Right ventricle myocardium inferior (tissue), 1 donor: ENCODE measurements at places on chromosomes 6 and 20. TPM values are rescaled to one million over a fixed set of nuclear protein-coding genes. Genes with fewer than 3 reads are reported as not detected.

Gene NUDT3
- 47.6 TPM for total RNA-seq

- no peak for DNase-seq
Observed at GRCh38 chr20:17666481-17666880, 15.6 kb downstream of the RRBP1 start.

DNA sequence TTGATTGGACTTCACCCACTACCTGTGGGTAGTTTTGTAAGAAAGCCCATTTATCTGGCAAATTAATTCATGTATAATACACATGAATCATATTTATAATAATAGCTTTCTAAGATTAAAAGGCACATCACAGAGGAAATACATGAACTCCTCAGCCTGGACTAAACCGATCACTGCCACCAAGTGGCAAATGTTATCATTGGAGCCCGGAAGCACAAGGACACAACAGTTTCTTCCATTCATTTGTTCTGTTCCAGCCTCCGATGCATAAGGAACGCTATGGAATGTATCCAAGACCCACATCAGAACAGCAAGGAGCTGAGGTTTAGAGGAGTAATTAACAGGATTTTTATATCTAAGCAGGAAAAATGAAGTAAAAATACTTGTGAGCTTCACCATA is 13.9 kb upstream of the IPCEF1 start:
- no peak for DNase-seq

DNA sequence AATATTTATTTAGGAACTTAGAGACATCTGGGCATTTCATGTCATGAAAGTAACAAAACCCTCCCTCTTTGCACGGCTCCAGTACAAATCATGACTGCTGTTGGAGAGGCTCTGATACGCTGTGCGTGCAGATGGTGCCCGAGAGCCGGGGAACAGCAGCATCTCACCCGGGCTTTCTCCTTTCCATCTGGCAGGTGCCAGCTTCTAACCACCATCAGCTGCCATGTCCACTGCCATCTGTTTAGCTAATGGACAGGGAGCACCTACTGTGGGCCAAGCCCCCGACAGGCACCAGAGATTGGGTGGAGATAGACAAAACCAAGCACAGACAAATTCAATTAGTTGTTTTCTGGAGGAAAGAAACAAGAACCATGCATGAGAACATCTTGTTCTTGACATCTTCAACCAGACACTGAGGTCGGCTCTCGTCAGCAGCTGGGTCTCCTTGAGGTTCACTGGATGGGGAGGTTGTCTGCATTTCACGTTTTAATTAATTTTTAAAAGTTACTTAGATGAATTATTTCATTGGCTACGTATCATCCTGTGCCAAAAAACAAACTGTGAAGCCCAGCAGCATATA is 323.7 kb downstream of the THBS2 start:
- no peak for DNase-seq

DNA sequence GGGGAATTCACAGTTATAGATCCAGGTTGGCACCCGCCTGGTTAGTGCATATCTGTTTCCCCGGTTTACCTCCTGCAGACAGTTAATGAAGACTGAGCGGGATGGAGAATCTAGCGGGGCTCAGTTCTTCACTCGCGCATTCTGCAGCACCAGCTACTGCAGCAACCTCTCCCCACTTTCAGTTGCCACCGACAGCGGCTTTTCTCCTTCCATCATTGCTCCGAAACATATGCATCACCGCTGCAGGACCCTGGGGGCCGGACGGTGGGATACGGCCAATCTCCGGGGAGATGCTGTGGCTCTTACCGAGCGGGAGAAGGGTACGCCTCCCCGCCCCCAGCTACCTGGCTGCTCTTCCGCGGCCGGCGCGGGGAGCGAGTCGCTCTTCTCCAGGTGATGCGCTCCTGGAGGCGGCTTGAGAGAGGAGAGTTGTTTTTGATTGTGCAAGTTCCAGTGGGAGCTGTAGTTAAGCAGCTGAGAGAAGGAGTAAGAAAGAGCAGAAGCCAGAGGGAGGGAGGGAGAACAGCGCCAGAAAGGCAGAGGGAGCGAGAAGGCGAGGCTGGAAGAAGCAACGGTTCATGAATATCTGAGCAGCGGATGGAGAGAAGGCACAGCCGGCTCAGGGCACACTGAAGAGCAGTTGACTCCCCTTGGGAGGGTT is at the start of gene SGK1:
SGK1 (minus strand) TSS at position 642 of the 661 bp plus-strand sequence. CDS start 652 bp downstream, outside the sequence.
- no peak for DNase-seq

DNA sequence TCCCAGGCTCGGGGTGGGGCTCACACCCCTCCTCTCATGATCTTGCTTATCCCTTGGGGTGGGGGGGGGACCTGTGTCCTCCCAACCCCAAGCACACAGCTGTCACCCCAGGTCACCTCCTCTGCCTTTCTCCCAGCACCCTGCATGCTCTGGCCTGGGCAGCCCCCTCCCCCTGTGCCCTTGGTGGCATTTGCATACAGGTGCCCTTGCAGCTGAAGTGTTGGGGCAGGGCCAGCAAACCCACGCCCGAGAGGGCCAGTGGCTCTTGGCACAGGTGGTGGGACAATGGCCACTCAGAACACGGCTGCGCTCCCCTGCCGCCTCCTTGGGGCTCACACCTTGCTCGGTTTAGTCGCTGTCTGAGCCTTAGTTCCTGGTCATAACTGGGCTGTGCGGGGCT is 11.3 kb upstream of the MYT1 start:
- no peak for DNase-seq

DNA sequence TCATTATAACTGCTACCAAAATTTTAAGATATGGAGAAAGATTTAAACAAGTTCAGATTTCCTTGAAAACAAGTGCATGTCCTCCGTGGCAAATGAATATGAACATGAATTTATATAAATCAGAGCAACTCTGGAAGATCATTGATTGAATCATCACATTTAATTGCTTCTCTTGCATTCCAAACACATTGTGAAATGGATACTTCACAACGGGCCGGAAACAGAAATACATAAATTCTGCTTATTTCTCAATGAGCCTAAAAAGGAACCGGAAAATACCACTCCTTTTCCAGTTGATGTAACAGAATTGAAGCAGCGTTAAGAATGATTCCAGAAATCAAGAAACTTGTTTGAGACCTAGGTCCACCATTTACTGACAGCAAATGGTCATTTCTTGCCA is 134.6 kb upstream of the BTN3A2 start:
- DNase-seq: no peak

DNA sequence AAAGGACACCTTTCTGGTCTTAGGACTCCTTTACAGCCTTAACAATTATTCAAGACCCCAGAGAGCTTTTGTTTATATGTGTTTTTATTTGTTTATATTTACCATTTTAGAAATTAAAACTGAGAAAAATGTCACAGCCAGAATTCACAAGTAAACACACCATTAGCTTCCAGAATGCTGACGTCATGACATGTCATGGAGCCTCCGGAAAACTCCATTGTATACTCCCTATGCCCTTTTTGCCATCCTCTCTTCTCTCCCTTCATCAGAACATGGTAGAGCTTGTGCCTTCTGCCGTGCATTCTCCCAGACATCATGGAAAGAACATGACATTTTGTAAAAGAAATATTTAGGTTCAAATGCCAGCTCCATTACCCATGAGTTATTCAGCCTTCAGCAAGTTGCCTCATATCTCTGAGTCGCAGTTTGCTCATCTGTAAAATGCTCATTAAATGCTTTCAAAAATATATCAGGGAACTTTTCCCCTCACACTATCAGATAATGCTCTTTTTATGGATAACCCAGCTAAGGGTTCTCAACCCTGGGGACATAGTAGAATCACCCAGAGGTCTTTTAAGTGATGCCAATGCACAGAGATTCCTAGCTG is 27.8 kb downstream of the TNFAIP3 start:
- no peak for DNase-seq

DNA sequence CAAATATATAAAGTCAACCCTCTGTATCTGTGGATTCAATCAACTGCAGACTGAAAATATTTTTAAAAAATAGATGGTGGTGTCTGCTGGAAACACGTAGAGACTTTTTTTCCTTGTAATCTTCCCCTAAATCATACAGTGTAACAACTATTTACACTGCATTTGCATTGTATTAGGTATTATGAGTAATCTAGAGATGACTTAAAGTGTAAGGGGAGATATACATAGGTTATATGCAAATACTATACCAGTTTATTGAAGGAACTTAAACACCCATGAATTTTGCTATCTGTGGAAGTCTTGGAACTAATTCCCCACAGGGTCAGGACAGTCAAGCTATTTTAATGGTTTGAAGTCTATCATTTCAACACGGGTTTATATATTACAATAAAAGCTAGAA is 10.2 kb downstream of the HDAC2 start:
- no peak for DNase-seq

- no peak for DNase-seq
Observed at GRCh38 chr6:151142676-151143075, 97.1 kb upstream of the AKAP12 start.

DNA sequence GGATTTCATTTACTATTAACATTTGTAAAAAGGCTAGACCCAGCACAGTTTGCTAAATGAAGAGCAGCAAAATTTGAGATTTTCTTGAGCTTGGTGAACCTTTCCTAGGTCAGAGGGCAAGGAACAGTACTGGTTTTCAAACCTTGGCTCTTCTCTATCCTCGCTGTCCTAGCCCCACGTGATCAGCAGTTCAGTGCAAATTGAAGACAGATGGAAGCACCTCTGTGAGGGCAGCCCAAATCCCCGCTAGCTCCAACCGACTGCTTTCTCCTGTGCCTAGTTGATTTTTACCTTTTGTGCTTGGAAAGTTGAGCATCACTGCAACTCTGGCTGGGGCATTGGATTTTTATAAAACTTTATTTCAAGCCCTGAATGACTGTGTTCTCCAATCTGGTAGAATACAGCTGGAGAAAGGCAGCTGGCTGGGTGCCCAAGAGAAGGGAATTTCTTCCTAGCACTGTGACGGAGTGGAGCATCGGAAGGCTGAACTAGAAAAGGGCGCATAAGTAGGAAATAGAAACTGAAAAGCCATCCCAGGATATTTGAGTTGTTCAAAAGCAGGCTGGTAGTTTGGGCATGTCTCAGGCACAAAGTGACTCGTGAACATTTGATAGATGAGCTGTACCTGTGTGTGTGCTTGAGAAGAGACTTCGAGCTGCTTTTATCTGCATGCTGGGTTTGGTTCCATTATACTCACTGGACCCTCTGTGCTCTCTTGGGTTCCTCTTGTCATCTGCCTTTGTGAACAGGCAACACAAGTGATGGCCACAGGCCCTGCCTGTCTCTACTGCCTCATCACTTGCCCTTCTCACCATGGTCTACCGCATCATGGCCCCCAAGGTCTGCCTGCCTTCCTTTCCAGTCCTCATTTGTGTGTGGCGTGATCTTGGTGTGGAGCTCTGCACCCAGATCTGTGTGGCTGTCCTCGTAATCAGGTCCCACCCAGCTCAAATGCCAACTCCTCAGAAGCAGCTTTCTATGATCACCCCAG is 2.3 kb downstream of the RNF114 start:
- DNase-seq: no peak

DNA sequence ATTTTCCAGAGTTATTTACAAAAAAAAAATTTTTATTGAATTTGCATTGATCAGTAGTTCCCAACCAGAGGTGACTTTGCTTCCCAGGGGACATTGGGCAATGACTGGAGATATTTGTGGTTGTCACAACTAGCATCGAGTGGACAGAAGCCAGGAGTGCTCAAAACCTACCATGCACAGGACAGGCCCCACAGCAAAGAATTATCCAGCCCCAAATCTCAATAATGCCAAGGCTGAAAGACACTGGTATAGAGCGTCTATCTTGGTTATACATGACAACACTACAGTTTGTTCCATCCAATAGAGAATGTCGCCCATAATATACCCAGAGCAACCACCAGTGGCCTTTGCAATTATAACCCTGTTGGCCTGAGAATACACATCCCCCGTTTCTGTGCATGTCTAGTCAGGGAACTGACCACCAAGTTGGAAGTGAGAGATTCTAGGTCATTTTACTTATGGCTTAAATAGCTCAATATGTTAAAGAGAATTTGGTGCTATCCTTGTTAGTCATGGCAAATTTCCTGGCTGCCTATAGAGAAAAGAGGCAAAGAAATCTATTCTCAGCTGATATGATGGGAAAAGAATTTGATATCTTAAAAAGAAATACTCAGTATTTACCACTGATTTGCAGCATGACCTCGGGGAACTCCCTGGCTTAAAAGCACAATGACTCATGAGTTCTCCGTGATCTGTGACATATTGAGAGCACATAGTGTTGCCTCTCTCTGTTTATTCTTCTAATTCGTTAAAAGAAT is 76.0 kb upstream of the ADTRP start:
- DNase-seq: no peak

DNA sequence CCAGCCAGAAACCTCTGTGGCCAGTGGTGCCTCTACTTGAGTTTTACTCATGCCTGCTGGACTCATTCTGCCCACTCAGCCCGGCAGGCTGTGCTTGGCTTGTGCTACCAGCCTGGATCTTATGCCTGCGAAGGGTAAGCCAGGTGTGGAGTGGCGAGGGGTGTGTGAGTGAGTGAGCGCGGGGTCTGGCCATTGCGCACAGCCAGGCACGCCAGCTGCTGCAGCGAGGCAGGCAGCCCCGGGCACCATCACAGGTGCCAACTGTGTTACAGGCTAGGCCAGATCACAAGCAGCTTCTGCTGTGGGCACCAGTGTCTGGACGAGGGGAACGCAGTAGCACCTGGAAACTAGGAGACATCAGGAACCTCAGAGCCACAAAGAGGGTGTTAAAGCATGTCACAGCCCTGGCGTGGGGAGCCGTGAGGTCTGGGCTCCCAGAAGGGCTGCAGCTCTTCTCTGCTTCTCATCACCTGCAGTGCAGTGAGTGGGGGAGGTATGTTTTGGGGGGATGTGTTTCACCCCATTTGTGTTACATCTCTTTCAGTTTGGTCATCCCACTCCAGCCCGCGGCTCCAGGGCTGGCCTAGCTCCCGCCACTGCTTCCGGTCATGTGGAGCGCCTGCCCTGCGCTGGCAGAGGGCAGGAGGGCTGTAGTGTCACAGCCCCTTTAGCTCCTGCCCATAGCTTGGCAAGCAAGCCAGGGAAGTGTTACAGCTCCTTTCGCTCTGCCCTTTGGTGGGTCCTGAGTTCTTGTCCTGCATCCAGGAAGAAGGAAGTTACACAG is 379.7 kb upstream of the IMPG1 start:
- DNase-seq: peak; percentile 55

DNA sequence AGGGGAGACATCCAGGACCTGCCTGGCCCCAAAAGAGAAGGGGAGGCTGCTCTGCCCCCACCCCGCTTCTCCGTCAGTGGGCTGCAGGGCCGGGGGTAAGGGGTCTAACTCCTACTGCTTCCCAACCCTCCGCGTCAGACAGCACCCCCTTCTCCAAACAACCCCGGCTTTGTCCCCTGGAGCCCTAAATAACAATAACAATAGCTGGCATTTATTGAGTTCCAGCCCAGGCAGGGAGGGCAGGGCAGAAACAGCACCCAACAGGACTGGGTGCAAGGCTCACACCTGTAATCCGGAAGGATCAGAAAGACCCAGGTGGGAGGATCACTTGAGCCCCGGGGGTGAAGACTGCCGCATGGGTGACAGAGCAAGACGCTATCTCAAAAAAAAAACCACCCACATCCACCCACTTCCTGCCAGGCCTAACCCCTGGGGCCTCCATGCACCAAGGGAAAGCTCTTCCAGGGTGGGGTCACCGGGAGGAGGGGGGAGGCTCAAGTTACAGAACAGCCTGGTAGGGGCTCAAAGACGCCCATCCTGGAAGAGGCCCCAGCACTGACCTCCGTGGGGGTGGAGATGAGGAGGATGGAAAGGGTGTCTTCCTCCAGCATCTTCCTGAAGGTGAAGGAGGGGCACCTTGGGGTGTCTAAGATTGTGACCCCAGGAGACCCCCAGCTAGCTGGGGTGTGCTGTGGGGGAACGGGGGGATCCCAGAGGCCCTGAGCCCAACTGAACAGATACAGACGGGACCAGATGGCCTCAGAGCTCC is 1.3 kb upstream of the FNDC11 start:
- no peak for DNase-seq
